ENCODE measurements at places on chromosomes 16 and 17.

DNA sequence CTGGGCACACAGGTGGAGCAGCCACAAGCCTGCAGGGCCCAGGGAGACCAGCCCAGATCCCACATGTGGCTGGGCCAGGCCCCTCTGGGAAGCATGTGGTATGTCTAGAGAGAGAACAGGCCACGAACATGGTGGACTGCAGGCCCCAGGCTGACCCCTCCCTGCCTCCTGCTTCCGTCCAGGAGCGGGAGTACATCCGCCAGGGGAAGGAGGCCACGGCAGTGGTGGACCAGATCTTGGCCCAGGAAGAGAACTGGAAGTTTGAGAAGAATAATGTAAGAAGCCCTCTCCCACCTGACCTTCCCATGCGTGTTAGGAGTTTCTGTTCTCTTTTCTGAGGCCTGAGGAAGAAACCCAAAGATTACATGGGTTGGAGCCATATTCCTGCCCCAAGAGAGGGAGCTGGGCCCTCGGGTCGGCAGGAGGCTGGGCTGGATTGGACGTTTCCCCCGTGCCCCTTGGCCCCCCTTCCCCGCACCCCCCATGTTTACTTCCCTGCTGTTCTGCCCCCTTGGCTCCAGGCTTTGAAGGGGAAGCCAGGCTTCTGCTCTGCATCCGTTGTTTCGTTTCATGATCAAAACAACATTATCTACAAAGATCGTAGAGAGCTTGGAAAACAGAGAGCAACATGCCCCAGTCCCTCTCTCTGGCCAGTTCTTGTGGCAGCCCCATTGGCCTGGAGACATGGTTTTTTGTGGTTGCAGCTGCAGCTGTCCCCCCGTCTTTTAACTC is 5.7 kb upstream of the TCAP start:
- DNase-seq, result no peak
- H3K36me3 ChIP-seq, result peaks cover 11% of the 10 kb centered on the region
- H3K27me3 ChIP-seq, result no peaks in the 10 kb centered on the region
- no peak overlapping the region for H3K4me3 ChIP-seq
- peaks cover 13% of the 10 kb centered on the region for H3K4me1 ChIP-seq

GRCh38 chr17:18377437-18378204 is at the start of gene EVPLL:
TSS of gene EVPLL (plus strand) at chr17:18377778. CDS start at chr17:18380938, 3,160 bp downstream.
- no peaks in the 10 kb centered on the region for H3K36me3 ChIP-seq
- H3K4me1 ChIP-seq, result no peaks in the 10 kb centered on the region
- no peaks in the 10 kb centered on the region for H3K27me3 ChIP-seq
- no peak within 1 kb of the TSS for H3K4me3 ChIP-seq

DNA sequence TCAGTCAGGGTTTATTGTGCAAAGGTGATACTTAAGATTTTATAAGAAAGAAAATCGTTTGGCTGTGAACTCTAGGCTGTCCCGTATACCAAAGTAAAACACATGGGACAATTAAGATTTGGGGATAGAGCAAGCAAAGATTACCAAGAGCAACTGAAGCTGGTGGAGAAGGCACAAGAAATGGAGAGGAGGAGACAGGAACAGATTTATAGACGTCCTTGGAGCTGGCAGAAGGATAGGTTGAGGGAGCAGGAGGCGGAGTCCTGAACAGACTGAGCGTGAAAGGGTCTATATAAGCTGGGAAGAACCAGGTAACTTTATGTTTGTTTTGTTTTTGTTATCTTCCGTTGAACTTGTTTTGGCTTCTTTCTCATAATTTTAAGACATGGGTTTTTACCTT is 3.8 kb downstream of the TNRC6C start:
- H3K36me3 ChIP-seq, result no peaks in the 10 kb centered on the region
- no peak overlapping the region for H3K4me3 ChIP-seq
- H3K4me1 ChIP-seq, result peaks cover 15% of the 10 kb centered on the region
- peaks cover 1% of the 10 kb centered on the region for H3K27me3 ChIP-seq
- DNase-seq, result no peak

GRCh38 chr17:15289285-15290183 is 24.4 kb upstream of the PMP22 start:
- no peak for DNase-seq
- H3K36me3 ChIP-seq, result no peaks in the 10 kb centered on the region
- H3K4me1 ChIP-seq, result peaks cover 8% of the 10 kb centered on the region
- no peak overlapping the region for H3K27ac ChIP-seq
